ENCODE measurements at places on chromosomes 11 and 22.

DNA sequence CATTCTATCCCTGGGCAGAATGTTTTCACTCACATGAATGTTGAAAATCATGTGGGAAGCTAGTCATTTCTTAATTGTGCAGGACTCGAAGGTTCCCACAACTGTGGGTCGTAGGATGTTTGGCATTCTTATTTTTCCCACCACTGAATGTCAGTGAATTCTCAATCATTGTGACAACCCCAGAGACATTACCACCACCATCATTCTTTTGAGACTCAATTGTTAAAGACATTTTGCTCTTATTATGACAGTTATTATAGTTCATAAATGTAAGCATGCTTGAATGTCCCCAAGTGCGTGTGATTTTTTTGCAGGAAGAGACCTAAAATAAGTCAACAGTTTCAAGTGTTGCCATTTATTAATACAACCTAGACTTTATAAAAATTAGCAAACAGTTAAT, 19.0 kb downstream of the PACS1 start:
- no peak for DNase-seq

DNA sequence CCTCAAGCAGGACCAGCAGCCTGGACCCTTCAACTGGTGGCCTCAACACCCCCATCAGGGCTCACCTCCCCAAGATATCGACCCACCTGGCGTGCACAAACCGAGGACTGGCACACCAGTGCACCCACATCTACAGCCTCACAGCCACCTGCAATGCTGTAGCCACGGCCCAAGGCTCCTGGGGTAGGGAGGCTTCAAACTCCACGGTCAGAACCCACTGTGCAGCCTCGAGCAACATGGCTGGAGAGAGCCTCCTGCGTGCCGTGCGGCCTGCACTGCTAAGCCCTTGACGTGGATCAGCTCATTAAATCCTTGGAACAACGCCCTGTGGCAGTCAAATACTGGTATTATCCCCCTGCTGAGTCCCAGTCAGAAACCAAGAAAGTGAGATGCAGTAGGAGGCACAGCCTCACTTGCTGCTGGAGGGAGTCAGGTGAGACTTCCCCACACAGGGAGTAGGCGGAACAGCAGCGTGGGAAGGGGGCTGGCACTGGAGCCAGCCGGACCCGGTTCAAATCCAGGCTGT, 4.6 kb downstream of the CARD10 start:
- no peak for DNase-seq

- DNase-seq, result no peak
Measured at GRCh38 chr11:1893581-1894359, 2.1 kb upstream of the PRR33 start.

GRCh38 chr22:29720811-29721323, 1.1 kb downstream of the CABP7 start:
- no peak for DNase-seq

DNA sequence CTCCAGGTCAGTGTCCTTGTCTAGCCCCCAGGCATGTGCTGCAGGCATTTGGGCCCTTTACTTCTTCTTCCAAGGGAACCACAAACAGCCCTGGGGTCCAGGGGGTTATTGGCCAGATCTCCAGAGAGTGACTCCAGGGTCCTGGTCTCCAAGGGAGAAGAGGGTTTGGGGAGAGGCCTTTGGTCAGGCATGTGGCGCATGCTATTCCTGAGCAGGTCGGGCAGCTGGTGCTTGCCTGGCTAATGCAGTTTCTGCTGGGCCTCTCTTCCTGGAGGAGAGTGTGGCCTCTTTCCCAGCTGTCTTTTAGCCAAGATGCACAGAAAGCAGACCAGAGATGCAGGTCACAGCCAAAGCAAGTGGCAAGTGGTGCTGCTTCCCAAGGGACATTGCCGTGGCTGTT, 3.8 kb upstream of the RFPL2 start:
- no peak for DNase-seq

GRCh38 chr11:96472085-96472484, 82.3 kb downstream of the JRKL start:
- no peak for DNase-seq

GRCh38 chr22:27183474-27183873, 526.1 kb downstream of the MIAT start:
- no peak for DNase-seq

DNA sequence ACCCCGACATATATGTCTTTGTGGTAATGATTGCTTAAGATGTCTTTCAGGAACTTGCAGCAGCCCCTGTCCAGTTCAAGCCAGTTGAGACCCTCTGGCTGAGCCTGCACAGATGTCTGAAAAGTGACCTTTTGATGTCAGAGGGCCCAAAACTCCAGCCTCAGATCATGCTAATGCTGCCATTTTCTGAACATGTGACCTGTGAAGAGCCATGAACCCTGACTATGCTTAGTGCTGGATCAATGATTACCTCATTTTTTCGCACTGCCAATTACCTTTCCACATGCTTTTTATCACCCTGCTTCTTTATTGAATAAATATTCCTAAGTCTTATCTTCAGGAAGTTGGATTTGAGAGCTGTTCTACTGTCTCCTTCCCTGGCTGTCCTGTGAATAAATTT, 6.9 kb upstream of the CYP2R1 start:
- no peak for DNase-seq

- DNase-seq, result peak; percentile 55
Measured at GRCh38 chr22:44080936-44081861, 57.1 kb downstream of the PARVB start.

DNA sequence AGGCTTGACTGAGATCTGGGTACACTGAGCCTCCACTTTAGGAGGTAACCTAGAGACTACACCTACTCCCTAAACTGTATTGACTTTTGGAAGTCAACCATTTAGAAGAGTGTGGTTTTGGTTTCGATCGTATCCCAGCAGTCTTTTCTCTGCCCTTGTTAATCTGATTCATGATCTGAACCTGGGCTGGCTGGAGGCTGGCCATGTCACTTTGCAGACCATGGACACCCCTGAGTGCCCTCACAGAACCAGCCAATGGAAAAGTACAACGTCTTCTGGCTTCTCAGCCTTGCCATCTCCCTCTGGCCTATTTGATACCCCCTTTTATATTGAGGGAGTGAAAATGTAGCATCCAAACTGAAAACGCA, 10.8 kb downstream of the EHF start:
- no peak for DNase-seq

DNA sequence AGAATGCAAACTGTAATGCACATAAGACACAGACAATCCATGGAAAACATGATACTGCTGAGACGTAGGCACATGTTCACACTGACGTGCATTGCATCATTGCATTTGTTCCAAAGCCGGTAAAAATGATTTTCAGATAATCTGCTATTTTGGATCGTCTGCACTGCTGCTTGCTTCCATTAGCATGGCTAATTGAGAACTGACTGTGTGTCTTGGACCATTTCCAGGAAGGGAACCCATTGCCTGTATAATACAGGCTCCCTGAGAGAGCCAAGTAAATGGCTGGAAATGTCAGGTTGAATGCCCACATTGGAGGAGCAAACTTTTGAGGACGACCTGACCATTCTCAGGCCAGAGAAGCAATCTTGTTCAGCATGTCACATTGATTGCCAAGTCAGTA, 304.8 kb downstream of the ST3GAL4 start:
- no peak for DNase-seq

All from NCI-H2107 (cell line).